Choroid plexus epithelial cell (primary cell): ENCODE measurements at places on chromosomes 16 and 17.

DNA sequence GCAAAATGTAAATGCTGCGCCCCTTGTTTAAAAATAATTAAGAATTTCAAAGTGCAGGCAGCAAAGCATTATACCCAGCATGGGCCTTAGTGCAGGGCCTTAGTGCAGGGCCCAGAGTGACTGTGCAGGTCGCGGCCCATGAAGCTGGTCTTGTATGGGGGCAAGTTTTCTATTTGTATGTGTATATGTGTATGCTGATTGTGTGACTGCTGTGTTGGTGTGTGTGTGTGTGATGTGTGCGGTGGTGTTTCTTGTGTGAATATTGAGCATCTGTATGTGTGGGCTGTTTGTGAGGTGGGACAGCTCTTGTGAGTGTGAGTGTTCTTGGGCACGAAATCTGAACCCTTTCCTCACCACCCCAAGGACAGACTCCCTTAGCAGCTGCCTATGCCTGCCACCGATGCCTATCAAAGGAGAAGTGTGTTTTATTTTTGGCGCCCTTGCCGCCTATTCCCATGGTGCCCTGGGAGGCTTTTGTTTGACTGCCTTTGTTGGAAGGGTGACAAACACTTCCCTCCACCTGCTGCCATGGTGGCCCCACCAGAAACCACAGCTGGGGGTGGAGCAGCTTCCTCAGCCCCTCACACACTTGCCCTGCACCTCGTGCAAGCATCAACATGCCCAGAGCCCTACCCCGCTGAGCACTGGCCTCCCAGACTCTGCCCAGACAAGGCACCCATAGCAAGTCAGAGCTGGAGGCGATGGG is 18.0 kb downstream of the CCR7 start:
- DNase-seq, result no peak

- no peak for DNase-seq
These were observed 160.6 kb downstream of the CYLD start for GRCh38 chr16:50902457-50902856.

GRCh38 chr16:30166202-30166902 is 17.1 kb upstream of the CORO1A start:
- no peak for DNase-seq

- DNase-seq, result no peak
These were observed 206.3 kb upstream of the FOXF1 start for GRCh38 chr16:86303787-86304678.

DNA sequence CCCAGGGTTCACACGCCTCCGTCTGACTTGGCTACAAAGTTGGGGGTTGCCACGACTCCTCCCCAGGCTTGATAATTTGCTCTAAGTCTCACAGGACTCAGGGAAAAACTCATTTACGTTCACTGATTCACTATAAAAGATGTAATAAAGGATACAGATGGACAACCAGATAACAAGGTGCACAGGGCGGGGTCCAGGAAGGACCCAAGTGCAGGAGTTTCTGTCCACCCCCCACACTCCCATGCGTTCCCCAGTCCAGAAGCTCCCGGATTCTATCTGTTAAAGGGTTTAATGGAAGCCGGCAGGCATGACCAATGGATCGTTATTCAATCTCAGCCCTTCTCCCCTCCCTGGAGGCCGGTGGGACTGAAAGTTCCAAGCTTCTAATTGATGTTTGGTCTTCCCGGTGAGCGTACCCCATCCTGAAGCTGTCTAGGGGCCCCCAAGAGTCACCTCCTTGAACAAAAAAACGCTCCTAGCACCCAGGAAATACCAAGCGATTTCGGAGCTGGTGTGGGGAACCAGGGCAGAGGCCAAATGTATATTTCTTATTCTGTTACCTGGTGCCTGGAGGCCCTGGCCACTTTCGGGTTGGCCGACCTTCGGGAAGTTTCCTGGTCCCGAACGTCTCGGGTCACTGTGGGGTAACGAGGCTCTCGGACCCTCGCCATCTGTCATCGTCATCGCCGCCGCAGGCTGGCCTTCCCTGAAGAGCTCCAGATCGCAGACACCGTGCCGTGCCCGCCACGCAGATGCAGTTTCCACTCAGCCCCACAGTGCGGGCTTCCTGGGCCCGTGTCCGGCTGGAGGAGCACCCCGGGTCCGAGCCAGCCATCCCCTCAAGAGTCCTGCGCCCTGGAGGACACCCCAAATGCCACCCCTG is 13.5 kb upstream of the METRNL start:
- DNase-seq, result no peak

GRCh38 chr16:55736671-55737070 is 80.9 kb downstream of the SLC6A2 start:
- DNase-seq, result no peak

DNA sequence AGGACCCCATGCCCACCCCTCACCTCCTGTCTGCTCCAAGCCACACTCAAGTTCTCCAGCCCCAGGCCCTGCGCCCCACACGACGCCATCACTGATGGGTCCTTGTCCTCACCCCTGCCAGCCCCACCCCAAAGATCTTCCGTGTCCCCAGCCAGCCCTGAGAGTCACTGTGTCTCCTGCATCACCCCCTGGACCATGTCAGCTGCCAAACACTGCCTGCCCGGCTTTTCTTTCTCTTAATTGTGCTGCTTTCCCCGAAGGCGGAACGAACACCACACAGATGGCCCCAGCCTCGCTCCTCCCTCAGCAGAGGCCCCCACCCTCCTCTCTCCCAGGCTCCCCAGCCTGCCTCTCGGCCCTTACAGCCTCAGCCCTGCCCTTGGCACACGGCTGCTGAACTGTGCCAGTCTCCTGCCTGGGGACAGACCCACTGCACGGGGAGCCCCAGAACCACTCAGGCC is 4.8 kb upstream of the GAA start:
- DNase-seq, result no peak

GRCh38 chr17:11467639-11468038 is 130.6 kb upstream of the DNAH9 start:
- no peak for DNase-seq

GRCh38 chr17:48494335-48494734 is 36.5 kb downstream of the HOXB1 start:
- no peak for DNase-seq

DNA sequence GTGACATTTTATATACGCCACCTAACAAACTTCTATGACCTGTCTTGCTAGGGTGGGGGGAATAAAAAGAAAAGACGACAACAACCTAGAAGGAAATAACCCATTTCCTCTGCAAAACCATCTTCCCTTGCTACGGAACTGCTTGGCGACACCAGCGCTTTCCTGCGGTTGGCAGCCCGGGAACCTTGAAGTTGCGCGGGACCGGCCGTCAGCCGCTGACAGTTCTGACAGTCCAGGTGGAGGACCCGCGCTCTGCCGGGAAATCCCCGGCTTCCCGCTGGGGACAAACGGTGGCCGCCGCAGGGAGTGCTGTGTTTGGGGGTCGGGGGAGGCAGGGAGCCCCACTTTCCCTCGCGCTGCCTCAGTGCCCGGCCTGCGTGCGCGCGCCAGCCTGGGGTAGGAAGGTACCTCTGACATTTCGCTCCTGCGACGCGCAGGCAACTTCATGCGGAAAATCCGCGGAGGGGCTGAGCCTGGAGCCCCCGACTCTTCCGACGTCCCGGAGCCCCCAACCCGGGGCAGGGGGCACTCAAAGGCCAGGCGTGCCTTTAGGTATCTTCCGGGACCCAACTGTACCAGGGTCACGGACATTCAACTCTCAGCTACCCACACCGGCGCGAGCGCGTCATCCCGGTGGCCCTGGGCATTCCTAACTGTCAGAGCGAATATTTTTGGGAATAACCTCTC is 516 bp downstream of the SLC16A6 start:
- DNase-seq, result peak; percentile 21

DNA sequence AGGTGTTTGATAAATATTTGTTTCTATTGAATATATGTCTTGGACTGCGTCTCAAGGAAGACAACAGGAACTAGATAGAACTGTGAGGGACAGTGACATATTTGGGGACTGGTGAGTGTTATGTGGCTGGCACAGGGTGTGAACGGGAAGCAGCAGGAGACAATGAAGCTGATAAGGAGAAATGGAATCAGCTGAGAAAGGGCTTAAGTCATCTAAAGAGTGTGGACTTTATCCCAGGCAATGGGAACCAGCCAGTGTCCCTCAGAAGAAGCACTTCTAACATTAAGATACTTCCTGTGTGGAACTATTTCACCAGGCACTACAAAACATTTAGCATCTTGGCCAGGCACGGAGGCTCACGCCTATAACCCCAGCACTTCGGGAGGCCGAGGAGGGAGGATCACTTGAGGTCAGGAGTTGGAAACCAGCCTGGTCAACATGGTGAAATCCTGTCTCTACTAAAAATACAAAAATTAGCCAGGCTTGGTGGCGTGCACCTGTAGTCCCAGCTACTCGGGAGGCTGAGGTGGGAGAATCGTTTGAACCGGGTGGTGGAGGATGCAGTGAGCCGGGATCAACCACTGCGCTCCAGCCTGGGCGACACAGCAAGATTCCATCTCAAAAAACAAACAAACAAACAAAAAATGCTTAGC is 41.2 kb downstream of the ARHGAP17 start:
- no peak for DNase-seq

GRCh38 chr16:50036426-50036825 is 11.4 kb downstream of the CNEP1R1 start:
- DNase-seq, result no peak

DNA sequence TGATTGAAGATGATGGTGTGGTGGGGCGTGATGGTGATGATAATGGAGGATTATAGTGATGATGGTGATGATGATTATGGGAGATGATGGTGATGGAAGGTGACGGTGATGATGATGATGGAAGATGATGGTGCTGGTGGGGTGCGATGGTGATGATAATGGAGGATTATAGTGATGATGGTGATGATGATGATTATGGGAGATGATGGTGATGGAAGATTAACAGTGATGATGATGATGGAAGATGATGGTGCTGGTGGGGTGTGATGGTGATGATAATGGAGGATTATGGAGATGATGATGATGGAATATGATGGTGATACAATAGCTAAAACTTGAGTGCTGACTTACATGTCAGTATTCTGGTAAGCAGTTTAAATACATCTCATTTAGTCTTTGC is 391.0 kb upstream of the EEF2KMT start:
- no peak for DNase-seq

DNA sequence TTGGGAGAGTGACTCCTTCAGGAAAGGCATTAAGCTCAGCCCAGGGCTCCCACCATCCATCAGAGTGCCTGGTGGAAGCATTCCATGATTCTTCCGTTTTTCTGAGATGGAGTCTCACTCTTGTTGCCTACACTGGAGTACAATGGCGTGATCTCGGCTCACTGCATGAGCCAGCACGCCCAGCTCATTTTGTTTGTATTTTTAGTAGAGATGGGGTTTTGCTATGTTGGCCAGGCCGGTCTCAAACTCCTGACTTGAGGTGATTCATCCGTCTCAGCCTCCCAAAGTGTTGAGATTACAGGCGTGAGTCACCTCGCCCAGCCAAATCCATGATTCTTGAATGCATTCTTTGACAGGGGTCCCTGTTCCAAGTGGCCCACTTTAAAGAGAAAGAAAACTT is 23.1 kb downstream of the MIS12 start:
- DNase-seq, result peak; percentile 48

GRCh38 chr16:3825103-3825502 is 55.4 kb downstream of the CREBBP start:
- peak; percentile 70 for DNase-seq

- no peak for DNase-seq
These were observed 96.8 kb downstream of the BRIP1 start for GRCh38 chr17:61766520-61766919.

- DNase-seq, result no peak
These were observed 4.5 kb downstream of the RMI2 start for GRCh38 chr16:11349599-11350276.

GRCh38 chr17:77810536-77810935 is 148.0 kb upstream of the TNRC6C start:
- DNase-seq, result peak; percentile 48

GRCh38 chr17:78375401-78376151 is 2.9 kb upstream of the PGS1 start:
- DNase-seq, result peak; percentile 96

GRCh38 chr17:19876529-19877161 is 8.9 kb upstream of the ULK2 start:
- no peak for DNase-seq

DNA sequence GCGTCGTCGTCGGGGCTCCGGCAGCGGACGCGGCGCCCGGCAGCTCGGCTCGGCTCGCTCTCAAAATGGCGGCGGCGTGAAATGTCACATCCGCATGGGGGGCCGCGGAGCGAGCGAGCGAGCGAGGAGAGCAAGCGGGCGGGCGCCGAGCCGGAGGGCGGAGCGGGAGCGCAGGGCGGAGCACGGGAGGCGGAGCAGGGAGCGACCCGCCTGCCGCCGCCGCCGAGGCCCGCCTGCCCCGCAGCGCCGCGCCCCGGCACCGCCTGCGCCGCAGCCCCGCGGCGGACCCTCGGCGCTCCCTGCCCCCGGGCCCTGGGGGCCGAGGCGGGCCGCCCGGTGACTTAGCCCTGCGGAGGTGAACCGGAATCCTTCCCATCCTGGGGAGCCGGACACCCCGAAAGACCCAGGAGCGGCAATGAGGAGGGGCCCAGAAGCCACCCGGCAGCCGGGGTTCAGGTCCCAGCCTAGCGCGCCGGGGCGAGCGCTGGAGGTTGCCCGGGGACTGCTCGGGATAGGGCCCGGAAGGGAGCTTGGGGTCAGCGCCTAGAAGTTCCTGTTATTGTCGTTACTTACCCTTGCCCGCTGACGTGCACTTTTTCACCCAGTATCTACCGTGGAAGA is at the start of gene USP7:
Gene USP7 (minus strand): TSS at position 86 of the 621 bp plus-strand sequence. CDS start 621 bp downstream, outside the sequence.
- peak; percentile 91 for DNase-seq

DNA sequence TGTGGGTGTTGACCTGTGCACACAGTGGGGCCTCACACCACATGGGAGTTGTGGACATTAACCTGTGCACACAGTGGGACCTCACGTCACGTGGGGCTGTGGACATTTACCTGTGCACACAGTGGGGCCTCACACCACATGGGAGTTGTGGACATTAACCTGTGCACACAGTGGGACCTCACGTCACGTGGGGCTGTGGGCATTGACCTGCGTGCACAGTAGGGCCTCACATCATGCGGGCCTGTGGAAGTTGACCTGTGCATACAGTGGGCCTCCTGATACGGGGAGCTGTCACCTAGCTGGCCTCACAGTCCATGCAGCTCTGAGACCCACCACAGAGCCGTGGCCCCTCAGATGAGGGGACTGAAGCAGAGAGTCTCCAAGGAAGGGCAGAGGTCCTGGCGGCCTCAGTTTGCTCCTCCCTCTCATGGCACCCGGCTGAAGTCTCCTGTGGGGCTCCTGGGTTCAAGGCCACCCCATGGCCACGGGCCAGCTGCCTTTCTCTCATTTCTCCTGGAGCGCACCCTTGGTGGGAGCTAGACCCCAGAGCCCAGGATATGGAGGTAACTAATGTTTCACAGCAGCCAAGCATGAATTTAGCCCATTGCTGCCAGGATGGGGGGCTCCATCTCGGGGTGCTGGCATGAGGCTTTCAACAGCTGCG is 21.0 kb downstream of the CACNA1H start:
- no peak for DNase-seq

- peak; percentile 76 for DNase-seq
These were observed 18.4 kb downstream of the MIEF2 start for GRCh38 chr17:18278867-18279266.

DNA sequence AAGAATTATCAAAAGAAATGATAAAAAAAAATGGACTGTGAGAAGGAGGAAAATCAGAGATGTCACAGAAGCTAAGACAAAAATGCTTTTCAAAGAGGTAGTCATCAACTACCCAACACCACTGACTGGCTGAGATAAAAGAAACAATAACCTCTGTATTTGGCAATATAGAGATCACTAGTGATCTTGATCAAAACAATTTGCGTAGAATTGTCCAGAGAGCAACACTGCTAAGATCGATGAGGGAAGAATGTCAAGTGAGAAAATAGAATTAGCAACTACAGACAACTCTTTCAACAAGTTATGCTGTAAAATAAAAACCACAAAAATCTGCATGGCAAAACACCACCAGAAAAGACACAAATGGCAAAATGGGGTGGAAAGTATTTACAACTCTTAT is 66.0 kb downstream of the BRIP1 start:
- DNase-seq, result no peak
